GM04503 (cell line): ENCODE measurements at places on chromosomes 16 and 17.

- DNase-seq = no peak
These were observed 8.3 kb downstream of the BANP start for GRCh38 chr16:87959391-87959990.

DNA sequence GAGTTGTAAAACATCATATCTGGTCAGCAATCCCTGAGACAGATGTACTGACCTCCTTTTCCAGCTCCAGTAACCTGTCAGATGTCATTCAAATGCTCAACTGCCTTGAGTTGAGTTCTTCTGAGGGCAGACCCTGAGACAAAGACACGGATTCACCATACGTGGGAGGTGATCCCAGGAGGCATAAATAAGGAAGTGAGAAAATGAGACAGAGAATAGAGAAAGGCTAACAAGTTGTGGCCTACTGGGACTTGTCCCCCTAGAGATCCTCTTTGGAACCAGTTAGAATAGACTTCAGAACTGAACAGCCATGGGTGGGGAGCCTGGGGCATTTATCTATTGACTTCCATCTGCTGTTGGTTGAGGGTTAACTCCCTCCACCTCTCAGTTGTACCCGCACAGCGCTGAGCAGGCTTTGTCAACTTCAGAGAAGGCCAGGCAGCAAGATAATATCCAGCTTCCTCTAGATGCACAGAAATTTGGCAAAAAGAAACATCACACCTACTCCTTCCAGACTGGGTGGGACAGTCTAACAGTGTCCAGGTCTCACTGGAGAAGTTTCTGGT lies 123.0 kb upstream of the DYNLRB2 start:
- DNase-seq = no peak

DNA sequence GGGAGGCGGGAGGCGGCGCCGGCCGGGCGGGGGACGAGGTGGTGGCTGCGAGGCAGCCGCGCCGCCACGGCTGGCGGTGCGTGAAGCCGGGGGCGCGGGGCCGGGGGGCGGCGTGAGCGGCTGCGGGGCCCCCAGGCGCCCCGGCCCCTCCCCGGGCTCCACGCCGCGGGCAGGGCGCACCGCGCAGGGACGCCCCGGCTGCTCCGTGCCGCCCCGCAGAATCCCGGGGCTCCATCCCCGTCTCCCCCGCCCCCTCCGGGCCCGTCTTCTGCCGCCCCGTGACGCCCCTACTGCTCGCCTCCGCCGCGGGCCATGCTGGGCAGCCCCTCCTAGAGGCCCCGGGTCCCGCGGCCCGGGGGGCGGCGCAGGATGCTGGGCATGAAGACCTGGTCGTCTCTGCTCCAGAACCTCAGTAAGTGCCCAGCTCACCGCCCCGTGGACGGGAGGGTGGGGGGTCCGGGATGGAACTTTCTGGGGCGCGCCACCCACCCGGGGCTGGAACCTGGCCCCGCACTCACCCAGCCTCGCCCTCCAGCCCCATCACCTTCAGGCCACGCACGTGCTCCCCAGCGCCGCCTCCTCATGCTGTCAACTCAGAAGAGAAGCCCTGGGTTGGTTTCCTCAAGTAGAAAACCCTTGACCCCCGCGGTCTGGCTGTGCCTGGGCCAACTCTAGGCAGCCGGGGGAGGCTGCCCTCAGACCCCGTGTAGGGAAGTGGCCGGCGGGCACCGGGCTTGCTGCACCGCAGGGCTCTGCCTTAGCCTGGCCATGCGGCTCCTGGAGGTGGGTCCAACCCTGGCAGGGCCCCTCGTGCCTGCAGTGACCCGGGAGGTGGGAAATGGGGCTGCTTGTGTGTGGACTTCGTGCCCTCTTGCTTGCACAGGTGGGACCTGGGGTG lies 150.2 kb upstream of the GSE1 start:
- DNase-seq = no peak

DNA sequence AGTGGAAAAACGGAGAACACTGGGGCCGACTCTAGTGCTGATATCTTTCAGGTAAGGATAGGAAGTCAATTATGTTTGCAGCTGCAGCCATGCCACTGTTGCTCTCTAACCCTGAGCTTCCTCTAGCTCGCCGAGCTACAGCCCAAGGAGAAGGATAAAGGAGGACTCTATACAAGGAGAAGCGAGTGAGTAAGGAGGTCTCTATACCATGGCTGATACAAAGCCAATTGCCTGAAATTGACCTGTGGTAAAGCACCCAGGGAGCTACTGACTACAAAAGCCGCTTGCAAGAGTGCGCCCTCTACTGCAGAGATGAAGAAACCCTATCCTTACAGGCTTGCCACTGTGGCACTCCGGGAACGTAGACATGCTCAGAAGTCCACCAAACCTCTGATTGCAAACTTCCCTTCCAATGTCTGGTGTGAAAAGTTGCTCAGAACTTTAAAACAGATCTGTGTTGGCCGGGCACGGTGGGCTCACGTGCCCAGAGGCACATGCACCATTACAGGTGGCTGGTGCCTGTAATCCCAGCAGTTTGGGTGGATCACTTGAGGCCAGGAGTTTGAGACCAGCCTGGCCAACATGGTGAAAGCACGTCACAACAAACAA lies 10.8 kb upstream of the SLC46A1 start:
- DNase-seq = no peak

DNA sequence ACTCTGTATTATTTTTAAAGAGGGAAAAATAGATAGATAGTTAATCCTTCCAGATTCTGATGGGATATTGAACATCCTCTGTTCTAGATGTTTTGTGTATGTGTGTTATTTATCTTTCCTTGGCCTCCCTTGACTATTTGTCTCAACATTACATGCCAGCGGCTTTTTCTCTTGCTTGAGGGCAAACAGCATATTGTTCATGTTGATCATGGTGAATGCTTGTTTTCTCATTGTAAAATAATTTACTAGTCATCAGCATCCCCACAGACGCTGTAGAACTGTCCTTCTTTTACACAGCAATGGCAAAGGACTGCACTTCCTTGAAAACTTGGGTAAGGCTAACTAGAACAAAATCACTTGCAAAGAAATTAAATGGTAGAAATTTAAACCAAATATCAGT lies 1376.4 kb upstream of the GOT2 start:
- DNase-seq = no peak

DNA sequence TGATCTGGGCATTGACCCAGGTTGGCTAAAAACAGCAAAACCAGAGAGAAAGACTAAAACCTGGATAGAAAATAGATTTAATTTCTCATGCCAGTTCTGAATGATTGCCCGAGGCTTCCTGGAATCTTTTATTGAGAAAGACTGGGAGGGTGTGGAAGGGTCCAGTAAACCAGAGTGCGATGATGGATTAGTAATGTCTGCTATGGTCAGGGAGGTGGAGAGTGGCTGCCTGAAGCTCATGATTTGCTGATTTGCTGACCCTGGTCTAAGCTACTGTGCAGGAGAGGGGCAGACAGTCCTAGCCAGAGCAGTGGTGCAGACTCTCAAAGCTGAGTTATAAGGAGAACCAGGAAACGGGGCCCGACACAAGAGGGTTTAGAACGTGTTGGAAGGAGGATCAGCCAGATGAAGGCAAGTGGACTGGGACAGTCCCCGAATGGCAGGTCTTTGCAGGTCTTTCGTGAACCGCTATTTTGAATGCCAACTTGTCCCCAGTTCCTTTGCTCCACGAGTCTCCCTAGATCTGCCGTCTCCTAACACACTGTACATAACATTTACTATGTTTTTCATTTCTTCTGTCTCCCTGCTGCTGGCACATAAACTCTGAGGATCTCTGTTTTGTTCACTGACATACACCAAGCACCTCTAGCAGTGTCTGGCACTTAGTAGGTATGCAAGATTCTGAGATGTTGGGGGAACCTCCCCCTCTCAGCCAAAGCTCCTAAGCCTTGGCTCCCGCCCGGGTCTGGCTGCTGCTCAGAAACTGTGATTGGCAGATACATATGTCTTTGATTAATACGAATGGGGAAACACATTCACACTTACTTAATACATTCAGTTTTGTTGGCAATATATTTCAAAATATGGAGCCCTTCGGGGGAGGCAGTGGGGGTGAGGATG lies 237.3 kb upstream of the TNRC6C start:
- DNase-seq = no peak

- no peak for DNase-seq
These were observed 44.5 kb downstream of the TENT4B start for GRCh38 chr16:50197582-50197981.

- DNase-seq = no peak
These were observed 21.7 kb downstream of the TTYH2 start for GRCh38 chr17:74235040-74235581.

GRCh38 chr17:20074489-20074888 lies 65.3 kb downstream of the SPECC1 start:
- DNase-seq = no peak

DNA sequence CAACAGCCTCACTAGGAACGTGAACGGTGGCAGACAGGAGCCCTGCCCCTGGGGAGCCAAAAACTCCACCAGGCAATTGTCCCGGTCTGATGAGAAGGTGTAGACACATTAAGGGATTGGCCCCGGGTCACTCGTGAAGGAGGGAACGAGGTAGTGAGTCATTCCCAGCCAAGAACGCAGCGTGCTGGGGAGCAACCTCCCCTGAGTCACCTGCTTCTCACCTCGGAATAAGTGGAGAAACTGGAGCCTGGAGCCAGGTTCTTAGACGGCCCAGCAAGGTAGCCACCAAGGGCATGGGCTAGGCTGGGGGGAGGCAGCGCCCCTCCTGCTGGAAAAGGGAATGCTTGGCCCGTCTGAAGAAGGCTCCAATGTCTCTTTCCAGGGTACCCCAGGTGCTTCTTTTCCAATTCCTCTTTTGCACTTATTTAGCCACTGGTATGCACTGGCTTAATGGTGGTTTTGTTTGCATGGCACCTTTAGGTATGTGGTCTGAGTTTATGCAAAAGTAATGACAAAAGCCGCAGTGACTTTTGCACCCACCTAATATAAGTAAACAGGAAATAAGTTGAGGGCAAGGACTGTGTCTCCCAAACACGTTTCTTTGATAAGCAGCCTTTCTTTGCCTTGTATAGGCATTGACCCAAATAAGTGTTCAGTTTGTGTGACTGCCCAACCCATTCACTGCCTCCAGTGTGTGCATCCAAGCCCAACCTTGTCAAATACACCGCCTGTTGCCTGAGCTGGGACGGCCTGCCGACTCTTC lies 1.8 kb upstream of the HELZ start:
- no peak for DNase-seq

DNA sequence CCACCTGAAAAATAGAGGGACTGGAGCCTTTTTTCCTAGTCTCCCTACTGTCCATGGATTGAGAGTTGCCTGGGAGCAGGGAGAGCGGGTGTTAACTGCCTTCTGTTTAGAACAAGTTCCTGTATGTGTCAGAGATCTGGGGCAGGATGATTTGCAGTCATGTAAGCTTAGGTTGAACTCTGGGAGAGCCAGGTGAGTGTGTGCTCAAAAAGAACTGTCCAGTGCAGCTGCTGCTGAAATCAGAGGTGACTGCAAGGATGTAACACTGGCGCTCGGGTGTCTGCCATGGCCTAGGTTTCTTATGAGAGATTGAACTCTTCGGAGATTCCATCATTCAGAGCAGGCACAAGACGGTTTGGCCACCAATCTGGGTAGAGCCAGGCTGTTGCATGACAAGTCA lies 432.5 kb downstream of the CDH13 start:
- no peak for DNase-seq

- DNase-seq = no peak
These were observed 7.9 kb downstream of the KLHDC4 start for GRCh38 chr16:87757841-87758426.

GRCh38 chr17:79192503-79193351 lies 118.1 kb downstream of the ENGASE start:
- DNase-seq = no peak

DNA sequence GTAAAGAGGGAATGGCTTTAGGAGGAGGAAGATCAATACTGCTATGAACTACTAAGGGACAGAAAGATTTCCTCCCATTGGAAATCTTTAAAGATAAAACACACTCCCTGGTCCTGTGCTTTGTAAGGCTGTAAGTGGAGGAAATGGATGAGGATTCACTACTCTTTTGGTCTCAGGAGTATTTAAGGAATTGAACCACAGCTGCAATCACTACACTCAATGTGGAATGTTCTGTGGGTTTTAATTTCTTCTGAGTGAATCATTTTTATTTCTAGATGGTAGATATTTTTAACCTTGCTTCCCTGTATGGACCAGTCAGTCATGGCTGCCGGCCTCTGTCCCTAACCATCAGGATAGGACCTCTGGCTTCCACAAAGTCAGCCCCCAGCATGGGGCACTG lies 65.6 kb downstream of the SDR42E1 start:
- DNase-seq = peak; percentile 51

- no peak for DNase-seq
These were observed 2.2 kb upstream of the SLC12A3 start for GRCh38 chr16:56862776-56863175.
